ENCODE measurements at places on chromosomes 12 and 14.

DNA sequence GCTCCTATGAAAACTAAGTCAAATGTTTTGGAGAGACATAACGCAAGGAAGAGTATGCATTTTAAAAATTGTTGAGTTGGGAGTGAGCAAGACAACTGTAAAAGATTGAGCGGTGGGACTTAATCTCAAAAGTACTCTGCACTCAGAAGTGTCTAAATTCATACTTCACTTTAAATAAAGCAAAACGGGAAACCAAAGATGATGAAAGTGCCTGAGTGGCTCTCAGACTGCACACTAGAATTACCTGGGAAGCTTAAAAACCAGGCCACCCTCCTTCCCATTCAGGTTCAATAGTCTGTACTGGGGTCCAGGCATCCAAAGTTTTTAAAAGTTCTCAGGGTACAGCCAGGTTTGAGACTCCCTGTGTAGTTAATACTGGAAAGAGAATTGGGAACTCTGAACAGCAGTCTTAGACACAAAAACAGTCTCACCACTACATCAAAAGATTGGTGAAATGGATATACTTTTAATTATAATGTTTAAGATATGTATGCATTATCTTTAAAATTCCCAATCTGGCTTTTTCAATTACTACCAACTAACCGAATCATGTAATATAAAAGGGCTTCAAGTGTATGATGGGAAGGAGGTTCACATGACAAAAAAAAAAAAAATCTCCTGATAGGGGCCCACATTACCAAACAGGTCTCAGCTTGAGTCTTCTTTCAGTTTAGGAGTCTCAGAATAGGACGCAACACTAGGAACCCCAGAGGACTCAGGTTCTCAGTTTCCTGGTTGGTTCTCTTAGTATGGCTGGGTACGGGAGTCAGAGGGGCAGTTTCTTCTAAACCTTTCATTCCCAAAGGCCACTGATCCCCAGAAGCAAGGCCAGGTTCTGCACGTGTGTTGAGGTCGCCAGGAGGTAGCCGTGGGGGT is 1.0 kb downstream of the HOMEZ start:
- DNase-seq: no peak

DNA sequence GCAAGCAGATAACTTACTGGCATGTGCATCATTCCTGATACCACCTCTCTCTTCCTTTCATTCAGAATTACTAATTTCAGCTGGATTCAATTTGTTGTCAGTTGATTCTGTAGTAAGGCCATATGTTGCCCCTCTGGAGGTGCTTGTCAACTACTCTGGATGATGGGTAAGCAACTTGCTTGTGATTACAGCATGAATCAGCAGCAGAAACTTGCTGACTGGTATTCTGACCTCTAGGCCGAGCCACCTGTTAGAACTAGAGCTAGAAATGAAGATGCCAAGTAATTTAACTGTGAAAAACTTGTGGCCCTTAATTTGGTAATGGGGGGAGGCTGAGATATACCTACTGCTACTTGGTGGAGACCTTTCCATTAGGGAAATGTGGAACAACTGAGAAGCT is 5.1 kb downstream of the RNF10 start:
- peak; percentile 23 for DNase-seq

- no peak for DNase-seq
These were observed 92.9 kb downstream of the KCNC2 start for GRCh38 chr12:75116646-75117198.

DNA sequence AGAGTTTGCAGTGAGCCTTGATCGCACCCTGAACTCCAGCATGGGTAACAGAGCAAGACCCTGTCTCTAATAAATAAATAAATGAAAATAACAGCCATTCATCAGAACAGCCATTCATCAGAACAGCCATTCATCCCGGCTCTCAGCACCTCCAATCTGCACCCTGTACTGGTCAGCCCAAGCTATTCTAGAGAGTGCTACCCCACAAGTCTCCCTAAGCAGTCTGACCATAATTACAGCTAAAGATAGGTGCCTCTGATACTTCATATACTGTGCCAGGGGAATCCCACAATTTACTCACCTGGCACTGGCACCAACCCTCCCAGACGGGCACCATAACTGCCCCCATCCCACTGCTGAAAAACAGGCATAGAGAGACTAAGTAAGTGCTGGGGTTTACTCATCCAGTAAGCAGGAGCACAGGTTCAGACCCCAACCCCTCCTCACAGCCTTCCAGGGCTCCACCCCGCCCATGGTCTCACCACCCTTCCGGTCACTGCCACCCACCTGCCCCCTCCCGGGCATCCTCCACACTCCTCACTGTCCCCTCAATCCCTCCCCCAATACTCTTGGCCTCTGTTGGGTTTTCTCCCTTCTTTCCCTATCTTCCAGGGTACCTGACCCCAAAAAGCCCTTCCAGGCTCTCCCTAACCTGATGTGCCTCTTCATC is 15.2 kb upstream of the EIF5 start:
- DNase-seq: no peak

- DNase-seq: no peak
These were observed 7.5 kb downstream of the RESF1 start for GRCh38 chr12:31966558-31967205.

GRCh38 chr14:96257056-96257455 is 1.0 kb downstream of the BDKRB1 start:
- no peak for DNase-seq

GRCh38 chr12:121930862-121931261 is 12.5 kb downstream of the CFAP251 start:
- no peak for DNase-seq

- no peak for DNase-seq
These were observed 6.7 kb downstream of the TOGARAM1 start for GRCh38 chr14:44968714-44969113.

DNA sequence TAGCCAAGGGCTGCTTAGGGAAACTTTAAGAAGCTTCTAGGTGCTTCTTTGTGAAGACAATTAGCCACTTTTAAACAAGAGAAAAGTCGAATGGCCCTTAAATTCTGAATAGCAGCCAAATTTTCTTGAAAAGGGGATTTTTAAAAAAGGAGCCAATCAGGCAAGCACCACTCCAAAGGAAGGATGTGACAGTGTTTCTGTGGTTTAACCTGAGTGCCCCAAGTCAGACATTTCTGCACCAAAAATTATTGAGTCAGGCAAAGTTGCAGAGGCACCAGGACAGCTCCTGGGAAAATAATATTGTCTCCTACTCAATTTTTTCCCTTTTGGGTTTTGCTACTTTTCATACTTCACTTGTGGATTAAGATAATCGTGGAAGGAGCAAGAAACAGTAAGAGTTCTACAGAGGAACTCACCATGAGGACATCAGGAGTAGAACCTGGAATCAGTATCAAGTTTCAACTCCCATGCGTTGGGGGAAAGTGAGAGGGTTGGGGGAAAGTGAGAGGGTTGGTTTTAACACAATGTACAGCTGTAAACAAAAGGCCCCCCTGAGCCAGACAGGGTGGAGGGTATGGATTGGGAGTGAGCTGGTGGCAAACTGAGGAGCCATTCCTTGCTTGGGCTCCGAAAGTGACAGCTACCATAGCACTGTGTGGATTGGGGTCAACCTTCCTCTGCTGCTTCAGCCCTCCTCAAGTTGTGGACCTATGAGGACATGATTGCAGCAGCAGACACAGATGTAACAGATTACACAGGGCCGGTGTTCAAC is 90.8 kb downstream of the SLC38A1 start:
- no peak for DNase-seq

- DNase-seq: peak; percentile 85
These were observed 586 bp downstream of the TTC6 start for GRCh38 chr14:37595809-37596621.

DNA sequence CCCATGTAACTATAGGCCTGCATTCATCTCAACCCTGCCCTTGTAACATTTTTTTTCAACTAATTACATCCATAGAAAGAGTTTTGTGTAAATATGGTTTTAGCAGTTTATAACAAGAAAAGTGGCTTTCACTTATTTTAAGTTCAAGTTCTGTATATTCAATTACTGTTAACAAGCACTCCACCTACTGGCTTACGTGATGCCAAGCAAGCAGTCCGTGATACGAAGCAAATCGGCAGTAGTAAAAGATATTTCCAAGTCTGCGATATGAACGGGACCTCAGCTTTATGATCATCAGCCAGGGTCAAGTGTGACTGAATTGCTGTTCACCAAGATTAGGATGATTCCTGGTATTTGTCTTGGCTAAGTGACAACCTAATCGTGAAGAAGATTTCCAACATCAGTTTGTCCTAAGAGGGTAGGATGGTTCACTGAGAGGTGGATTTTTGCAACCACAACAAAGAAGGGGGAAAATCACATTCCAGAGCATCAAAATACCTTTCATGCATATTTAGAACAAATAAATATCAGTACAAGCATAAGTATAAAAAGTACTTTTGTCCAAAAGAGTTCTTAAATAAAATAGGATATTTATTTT is 456.2 kb downstream of the FOXG1 start:
- no peak for DNase-seq

GRCh38 chr14:61577506-61577931 is 117.8 kb upstream of the HIF1A start:
- DNase-seq: no peak

- DNase-seq: no peak
These were observed 168.2 kb upstream of the TMEM132C start for GRCh38 chr12:128098730-128099129.

DNA sequence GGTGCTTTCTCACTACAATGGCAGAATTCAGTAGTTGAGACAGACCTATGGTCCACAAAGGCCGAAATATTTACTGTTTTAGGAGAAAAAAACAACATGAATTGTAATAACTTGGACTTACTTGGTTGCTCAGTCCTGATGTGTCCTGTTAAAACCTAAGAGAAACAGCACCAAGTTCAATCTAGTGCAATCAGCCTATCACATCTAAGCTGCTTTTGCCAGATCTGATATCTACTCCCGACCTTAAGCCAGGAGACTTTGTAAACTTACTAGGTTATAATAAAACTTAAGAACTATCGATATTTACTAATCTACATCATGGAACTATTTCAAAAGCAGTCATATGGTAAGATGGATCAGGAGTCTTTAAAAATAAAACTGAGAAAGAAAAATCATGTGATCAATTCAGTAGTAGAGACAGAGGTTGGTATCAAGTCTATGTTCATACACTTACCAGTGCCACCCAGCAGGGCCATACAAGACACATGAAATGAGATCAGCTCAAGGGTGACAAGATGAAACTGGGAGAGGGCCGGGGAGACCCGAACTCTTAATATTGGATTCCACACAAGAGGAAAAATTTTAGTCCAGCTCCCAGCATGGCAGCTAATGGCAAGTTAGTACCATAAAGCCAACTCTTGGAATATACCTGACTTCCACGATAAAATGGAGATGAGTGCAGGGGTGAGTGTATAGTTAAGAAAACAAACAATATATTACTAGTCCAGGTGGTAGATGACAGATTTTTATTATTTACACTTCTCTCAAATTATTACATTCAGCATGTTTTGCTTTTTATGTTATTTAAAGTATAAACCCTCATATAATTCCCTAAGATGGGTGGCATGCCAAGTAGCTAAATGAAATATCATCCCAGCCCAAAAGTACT is 27.5 kb downstream of the NUDT4 start:
- DNase-seq: no peak

GRCh38 chr12:120546050-120546386 is 11.9 kb downstream of the RNF10 start:
- no peak for DNase-seq

DNA sequence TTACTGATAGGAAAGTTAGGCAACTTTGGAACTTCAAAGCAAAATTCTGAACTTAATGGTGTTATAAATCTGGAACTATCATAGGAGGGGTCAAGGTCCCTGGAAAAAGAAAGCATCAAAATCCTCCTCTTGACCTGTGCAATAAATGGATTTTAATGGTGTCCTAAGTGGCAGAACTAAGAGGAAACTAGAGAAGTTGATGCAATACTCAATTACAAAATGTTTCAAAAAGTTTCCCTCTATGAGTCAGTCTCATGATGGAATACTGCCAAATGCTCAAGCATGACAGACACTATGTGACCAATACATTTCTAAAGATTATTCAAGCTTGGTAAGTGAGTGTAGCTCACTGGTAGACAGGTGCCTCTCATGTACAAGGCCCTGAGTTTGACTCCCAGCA is 47.7 kb upstream of the ERGIC2 start:
- DNase-seq: no peak

- DNase-seq: no peak
These were observed 125.9 kb downstream of the ZNF664 start for GRCh38 chr12:124098887-124099286.

- no peak for DNase-seq
These were observed 18.9 kb upstream of the KLRG1 start for GRCh38 chr12:8970432-8970831.

DNA sequence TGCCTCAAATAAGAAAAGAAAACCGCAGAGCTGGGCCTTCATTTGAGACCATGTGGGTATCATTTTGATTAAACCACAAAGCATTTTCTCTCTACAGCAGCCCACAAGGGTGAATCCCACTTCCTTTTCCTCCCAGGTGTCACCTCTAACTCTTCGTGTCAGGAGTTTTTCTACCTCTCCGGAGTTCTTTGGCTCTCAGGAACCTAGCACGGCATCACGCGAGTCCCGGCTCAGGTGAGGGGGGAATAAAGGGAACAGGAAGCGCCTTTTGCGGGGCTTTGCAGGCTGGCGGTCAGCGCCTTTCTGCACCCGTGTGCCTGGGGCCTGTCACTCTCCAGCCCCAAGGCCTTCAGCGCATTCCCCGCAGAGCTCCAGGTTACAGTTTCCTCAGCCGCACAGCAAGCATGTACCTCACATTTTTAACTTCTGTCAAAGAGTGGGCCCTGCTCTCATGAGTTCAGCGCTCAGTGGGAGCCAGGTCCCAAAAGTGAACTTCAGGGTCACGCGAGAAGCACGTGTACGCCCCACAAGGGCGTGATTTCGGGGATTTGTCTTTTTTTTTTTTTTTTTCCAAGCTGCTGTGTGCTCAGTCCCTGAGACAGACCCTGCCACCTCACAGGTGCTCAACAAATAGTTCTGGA is 740 bp upstream of the PRPF40B start:
- peak; percentile 60 for DNase-seq

DNA sequence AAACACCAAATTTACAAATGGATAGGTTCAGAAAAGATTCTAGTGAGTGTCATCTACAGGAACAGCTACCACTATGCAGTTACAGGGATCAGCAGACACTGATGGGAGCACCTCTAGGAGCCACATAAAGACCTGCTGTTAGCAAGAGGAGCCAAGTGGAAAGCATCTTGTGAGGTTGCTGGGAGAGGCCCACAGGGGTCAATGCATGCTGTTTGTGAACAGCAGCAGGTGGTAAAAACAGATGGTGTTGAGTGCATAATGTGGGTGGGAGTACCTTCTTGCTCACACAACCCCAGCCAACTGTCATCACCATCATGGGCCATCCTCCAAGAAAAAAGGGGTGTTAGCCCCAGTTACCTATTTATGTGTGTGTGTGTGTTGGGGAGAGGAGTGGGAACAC is 215.2 kb upstream of the SSTR1 start:
- no peak for DNase-seq

DNA sequence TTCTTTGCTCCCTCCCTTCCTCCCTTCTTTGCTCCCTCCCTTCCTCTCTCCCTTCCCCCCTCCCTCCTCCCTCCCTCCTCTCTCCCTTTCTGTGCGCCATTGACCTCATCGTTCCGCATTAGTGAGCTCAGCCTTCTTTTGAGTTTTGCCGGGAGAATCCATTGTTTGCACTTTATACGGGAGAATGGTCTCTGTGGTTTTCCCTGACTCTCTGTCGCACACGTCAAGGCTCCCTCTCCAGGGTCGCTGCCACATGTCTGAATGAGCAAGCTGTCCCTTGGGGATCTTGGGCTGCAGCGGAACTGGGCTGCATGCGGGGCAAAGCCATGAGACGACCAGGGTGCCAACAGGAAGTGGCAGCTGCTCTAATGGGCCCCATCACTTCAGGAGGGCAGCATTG is 118.5 kb downstream of the GLT1D1 start:
- no peak for DNase-seq
